ENCODE measurements at places on chromosomes 1 and 21. TPM values are rescaled to one million over a fixed set of nuclear protein-coding genes. Genes with fewer than 3 reads are reported as not detected.

The LENEP gene
- total RNA-seq, result 2.8 TPM

The TMOD4 gene
- total RNA-seq, result 1.6 TPM

The UTS2 gene
- not detected for total RNA-seq

The ACKR1 gene
- 0.26 TPM for total RNA-seq

DNA sequence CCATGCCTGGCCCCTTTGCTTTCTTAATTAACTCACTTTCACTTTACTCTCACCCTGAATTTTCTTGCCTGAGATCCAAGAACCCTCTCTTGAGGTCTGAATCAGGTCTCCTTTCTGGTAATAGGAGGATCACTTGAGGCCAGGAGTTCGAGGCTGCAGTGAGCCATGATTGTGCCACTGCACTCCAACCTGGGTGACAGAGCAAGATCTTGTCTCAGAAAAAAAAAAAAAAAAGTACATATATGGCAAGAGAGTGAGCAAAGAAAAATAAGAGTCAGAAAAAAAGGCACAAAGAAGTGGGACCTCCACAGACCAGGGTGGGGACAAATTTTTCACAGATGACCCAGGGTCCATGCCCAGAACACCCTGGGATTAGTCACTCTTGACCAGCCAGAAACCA is 34.1 kb upstream of the RD3 start:
- H3K27ac ChIP-seq, result no peak overlapping the region
- H3K36me3 ChIP-seq, result no peaks in the 10 kb centered on the region
- DNase-seq, result no peak
- no peaks in the 10 kb centered on the region for H3K27me3 ChIP-seq
- H3K4me3 ChIP-seq, result no peak overlapping the region
- no peaks in the 10 kb centered on the region for H3K4me1 ChIP-seq

GRCh38 chr1:169186106-169186505 is 79.6 kb downstream of the ATP1B1 start:
- no peak overlapping the region for H3K27ac ChIP-seq
- H3K4me1 ChIP-seq, result peaks cover 2% of the 10 kb centered on the region
- H3K4me3 ChIP-seq, result no peak overlapping the region
- H3K36me3 ChIP-seq, result no peaks in the 10 kb centered on the region
- no peak for DNase-seq

GRCh38 chr21:26846036-26846931 is 1.1 kb upstream of the ADAMTS1 start:
- H3K36me3 ChIP-seq, result peaks cover 15% of the 10 kb centered on the region
- peak overlapping the region; percentile 89 for H3K4me3 ChIP-seq
- H3K4me1 ChIP-seq, result peaks cover 7% of the 10 kb centered on the region
- no peaks in the 10 kb centered on the region for H3K27me3 ChIP-seq

DNA sequence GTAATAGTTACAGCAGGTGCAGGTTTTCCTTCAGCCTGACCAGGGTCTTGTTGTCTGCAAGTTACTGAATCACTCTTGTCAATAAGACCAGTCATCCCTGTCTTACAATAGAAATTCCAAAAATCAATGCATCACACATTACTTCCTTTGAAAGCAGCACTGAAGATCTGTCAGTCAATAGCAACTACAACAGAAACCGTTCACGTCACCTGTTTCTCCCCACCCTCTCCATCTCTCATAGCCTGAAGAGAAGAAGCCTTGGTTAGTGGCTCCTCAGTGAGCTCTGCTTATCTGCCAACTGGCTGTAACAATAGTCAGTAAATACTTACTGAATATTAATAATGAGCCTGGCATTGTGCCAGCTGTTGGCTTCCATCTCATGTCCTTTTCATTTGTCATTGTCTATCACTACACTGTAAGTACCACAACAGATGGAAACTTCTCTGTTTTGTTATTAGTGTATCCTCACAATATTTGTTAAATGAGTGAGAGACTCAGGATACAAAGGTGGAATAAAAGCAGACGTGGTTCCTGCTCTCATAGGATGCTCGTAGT is 195.2 kb downstream of the S1PR1 start:
- no peak overlapping the region for H3K4me3 ChIP-seq
- DNase-seq, result no peak
- H3K27me3 ChIP-seq, result no peaks in the 10 kb centered on the region
- H3K27ac ChIP-seq, result no peak overlapping the region

DNA sequence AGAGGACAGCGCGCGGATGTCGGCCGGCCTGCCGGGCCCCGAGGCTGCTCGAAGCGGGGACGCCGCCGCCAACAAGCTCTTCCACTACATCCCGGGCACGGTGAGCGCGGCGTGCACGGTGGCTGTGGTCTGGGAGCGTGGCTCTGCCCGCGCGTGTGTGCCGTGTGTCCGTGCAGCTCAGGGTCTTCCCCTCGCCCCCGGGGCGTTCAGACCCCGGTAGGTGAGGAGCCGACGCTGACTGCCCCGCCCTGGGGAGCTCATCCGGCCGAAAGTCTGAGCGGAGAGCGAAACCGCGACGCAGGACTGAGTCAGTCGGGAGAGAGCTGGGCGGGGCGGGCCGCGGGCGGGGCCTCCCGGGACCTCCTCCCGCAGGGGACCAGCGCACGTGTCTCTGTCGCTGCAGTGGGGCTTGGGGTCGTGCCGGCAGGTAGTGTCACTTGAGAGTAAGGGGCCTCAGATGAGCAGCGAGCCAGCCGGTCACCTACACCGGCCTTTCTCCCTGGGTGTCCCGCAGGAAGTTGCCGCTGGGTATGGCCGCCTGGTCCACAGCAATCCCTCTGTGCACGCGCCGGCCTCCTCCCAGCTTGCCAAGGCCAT is 520 bp downstream of the PLEKHN1 start:
- DNase-seq, result peak; percentile 76
- H3K4me1 ChIP-seq, result no peaks in the 10 kb centered on the region
- no peak overlapping the region for H3K27ac ChIP-seq
- peaks cover 11% of the 10 kb centered on the region for H3K27me3 ChIP-seq
- H3K36me3 ChIP-seq, result peaks cover 24% of the 10 kb centered on the region
- H3K4me3 ChIP-seq, result peak overlapping the region; percentile 76

DNA sequence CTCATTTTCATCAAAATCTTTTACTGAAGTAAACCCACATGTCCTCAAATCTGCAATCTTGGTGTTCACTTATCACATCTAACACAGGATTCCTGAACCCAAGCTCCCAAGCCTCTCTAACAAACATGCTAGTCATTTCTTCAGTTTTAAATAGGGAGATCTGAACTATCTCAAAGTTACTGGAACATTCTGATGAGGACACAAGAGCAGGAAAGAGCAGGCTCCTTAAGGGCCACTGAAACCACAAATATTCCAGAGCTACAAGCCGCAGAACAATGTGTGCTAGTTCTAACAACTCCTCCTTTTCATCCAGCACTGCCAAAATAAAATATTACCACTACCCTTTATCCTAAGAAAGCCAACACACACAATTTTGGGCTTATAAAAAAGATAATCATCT is 38.9 kb downstream of the WARS2 start:
- no peak overlapping the region for H3K4me3 ChIP-seq
- no peaks in the 10 kb centered on the region for H3K27me3 ChIP-seq
- peaks cover 5% of the 10 kb centered on the region for H3K4me1 ChIP-seq
- H3K27ac ChIP-seq, result no peak overlapping the region
- no peak for DNase-seq
- no peaks in the 10 kb centered on the region for H3K36me3 ChIP-seq

DNA sequence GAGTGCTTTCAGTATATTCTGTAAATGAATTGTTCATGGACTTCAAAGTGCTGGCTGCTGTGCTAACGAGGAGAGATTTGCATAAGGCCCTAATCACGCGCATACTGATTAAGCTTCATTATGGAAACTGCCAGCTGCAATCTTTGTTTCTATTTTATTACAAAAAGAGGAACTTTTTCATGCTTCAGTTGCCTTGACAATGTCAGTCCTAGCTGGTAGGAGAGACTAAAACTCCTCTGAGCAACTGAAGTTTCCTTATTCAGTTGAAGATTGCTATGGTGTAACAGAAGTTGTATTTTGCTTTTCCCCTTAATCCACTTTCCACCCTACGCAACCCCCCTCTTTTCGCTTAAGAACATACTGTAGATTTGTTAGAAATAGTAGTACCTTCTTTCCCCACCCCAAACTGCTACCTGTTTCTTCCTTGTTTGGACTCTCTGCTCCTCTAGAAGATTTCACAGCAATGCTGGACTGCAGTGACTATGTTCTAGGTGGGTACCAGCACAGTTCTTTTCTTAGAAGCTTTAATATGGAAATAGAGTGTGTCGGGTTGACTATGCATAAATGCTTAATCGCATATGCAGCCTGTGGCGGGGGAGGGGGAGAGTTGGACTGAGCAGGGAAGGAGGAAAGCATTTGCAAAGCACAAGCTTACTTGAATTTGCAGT is 108.3 kb downstream of the POU2F1 start:
- peak overlapping the region; percentile 32 for H3K27ac ChIP-seq
- no peaks in the 10 kb centered on the region for H3K27me3 ChIP-seq
- peaks cover 23% of the 10 kb centered on the region for H3K36me3 ChIP-seq

DNA sequence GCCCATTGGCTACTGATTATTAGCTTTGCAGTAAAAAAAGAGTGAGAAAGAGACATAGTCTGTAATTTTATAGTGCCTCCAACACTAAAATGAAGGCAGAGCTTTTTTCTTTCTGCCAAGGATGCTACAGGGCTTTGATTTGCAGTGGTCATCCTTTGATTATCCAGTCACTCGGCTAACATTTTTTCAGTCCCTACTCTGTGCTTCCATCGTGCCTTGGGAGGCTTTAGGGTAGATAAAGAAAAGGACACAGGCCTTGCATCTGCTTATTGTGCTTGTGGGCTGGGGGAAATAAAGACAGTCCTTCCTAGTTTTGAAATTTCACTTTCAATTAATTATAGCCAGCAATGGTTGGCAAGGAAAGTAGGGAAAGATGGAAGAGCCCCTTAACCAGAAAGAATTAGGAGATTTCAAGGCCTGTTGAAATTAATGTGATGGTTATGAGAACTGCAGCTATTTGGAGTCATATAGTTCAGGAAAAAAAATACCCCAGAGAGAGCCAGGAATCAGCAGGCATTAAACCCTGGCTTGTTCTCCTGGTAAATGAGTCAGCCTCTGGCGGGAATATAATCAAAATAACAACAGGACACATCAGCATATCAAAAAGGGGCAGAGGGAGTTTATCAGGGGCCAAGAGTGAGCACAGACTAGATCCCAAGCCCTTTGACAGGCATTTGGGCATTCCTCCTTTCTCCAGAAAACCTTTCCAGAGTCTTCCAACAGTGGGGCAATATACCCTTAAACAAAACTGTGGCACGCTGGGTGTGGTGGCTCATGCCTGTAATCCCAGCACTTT is 27.4 kb downstream of the CACHD1 start:
- H3K4me1 ChIP-seq, result peaks cover 29% of the 10 kb centered on the region
- H3K27me3 ChIP-seq, result no peaks in the 10 kb centered on the region
- peaks cover 33% of the 10 kb centered on the region for H3K36me3 ChIP-seq

DNA sequence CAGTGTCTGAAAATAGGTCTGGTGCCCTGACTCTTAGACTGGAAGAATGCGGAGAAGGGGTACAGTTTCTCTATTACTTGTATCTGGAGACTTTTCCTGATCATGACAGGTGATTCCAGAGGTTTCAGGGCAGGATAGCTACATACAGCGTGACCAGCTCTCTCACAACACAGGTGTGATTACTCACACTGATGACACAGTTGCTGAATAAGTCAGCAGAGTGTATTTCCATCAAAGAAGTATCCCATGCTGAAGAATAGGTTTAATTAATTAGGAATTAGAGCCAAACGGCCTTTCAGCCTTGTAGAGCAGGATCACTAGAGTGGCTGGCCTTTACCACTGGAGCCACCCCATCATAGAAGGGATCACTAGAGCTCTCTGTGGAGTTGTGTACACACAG is 298.6 kb downstream of the LMX1A start:
- H3K4me1 ChIP-seq, result peaks cover 2% of the 10 kb centered on the region
- H3K36me3 ChIP-seq, result no peaks in the 10 kb centered on the region
- H3K27ac ChIP-seq, result no peak overlapping the region
- no peak for DNase-seq
- H3K27me3 ChIP-seq, result peaks cover 4% of the 10 kb centered on the region
- no peak overlapping the region for H3K4me3 ChIP-seq

GRCh38 chr1:63915121-63915520 is 141.3 kb downstream of the ROR1 start:
- peaks cover 4% of the 10 kb centered on the region for H3K36me3 ChIP-seq
- no peak overlapping the region for H3K4me3 ChIP-seq
- no peak overlapping the region for H3K27ac ChIP-seq
- peak; percentile 46 for DNase-seq

DNA sequence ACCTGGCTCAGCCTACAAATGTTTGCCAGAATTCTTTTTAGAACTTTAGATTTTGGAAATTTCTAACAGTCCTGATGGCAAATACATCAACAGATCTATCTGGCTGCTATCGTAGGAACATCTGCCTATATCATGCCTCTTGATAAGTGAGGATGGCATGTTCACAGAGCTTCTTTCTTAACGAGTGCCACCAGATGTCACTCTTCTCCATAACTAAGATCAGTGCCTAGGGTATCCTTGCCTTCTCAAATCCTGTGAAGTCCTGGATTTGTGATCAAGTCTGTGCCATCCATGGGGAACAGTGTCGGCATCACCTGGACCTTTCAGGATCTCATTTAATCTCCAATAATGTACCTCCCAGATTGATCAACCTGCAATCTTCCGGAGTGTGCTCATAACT is 36.5 kb upstream of the CD5L start:
- DNase-seq, result peak; percentile 30
- no peaks in the 10 kb centered on the region for H3K36me3 ChIP-seq

DNA sequence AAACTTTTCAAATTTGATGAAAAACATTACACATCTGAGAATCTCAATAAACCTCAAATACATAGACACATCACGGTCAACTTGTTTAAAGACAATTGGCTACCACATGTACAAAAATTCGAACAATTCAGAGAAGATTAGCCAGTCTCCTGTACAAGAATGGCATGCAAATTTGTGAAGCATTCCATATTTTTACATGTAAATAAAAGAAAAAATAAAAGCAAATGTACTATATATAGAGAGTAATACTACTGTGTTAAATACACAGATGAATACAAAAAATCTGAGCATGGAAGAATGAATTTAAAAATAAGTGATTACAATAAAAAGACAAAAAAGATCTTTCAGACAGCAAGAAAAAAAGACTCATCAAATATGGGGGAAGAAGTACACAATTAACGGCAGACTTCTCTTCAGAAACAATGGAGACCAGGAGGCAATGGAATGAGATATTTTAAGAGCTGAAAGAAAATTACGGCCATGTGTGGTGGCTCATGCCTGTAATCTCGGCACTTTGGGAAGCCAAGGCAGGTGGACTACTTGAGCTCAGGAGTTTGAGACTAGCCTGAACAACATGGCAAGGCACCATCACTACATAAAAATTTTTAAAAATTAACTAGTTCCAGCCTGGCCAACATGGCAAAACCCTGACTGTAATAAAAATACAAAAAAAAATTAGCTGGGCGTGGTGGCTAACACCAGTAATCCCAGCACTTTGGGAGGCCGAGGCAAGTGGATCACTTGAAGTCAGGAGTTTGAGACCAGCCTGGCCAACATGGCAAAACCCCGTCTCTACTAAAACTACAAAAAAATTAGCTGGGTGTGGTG is 23.2 kb downstream of the HAX1 start:
- no peak overlapping the region for H3K4me3 ChIP-seq
- no peak overlapping the region for H3K27ac ChIP-seq
- peaks cover 9% of the 10 kb centered on the region for H3K36me3 ChIP-seq
- H3K4me1 ChIP-seq, result no peaks in the 10 kb centered on the region
- no peaks in the 10 kb centered on the region for H3K27me3 ChIP-seq
- DNase-seq, result no peak
